ENCODE measurements at places on chromosomes 2 and 18.

GRCh38 chr2:205868773-205869333, 186.6 kb downstream of the NRP2 start:
- DNase-seq = peak; percentile 94

- peak; percentile 57 for DNase-seq
These were observed 23.6 kb downstream of the MALT1 start for GRCh38 chr18:58694720-58695468.

DNA sequence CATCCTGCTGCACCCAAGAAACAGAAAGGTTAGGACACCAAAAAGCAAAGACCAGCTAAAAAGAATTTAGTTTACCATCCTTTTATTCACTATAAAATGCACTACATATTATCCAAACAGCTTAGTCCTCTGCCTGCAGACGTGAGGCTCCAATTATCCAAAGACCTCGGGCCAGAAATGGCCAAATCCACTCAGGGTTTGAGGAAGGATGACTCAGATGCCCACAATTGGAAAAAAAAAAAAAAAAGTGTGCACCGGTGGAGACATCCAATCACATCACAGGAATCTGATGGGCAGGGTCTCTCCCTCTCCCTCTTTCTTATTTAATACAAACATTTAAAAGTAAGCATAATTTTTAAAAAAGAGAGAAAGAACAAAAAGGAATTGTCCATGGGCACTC, 65.7 kb downstream of the TRABD2A start:
- no peak for DNase-seq

DNA sequence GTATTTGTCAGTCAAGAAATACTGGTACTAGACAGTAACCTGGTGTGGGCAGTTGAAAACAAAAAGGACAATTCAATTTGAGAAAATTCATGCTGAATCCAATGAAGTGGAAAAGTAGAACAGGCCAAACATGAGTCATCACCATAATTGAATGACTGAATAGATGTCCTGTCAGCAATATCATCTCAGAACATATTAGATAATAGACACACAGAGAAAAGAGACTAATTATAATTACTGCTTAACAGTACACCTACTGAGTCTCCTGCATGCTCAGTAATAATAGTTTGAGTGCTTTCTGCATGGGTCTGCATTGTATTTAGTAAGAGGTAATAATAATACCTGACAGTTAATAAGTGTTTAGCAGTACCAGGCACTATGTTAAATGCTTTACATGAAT, 138.6 kb upstream of the ZC3H15 start:
- no peak for DNase-seq

- no peak for DNase-seq
These were observed 24.0 kb downstream of the CFAP210 start for GRCh38 chr2:169670215-169670651.

DNA sequence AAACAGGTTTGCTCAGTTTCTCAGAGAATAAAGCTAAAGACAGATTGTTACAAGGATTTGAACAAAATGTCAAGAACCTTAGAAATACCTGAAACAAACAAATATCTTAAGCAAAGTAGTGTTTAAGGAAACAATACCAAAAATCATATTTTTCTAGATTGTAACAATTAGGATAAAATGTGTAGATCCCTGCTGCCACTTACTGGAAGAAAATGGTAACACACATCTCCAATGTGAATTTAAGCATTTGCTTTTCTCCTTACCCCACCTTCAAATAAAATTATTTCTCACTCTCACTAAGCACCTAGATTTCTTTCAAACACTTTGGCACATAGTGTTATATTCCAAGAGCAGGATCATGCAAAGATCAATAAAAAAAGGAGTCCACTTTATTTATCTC, 34.9 kb downstream of the SUCLG1 start:
- DNase-seq = peak; percentile 8

- DNase-seq = no peak
These were observed 184.5 kb downstream of the INO80D start for GRCh38 chr2:205901491-205901890.

- no peak for DNase-seq
These were observed 14.3 kb downstream of the ARHGEF4 start for GRCh38 chr2:130850788-130851623.

GRCh38 chr2:168849610-168850009, 40.6 kb downstream of the SPC25 start:
- DNase-seq = peak; percentile 94

GRCh38 chr2:214716811-214717560, 92.5 kb downstream of the BARD1 start:
- DNase-seq = no peak

- DNase-seq = no peak
These were observed 86.6 kb downstream of the WDSUB1 start for GRCh38 chr2:159199761-159200465.

DNA sequence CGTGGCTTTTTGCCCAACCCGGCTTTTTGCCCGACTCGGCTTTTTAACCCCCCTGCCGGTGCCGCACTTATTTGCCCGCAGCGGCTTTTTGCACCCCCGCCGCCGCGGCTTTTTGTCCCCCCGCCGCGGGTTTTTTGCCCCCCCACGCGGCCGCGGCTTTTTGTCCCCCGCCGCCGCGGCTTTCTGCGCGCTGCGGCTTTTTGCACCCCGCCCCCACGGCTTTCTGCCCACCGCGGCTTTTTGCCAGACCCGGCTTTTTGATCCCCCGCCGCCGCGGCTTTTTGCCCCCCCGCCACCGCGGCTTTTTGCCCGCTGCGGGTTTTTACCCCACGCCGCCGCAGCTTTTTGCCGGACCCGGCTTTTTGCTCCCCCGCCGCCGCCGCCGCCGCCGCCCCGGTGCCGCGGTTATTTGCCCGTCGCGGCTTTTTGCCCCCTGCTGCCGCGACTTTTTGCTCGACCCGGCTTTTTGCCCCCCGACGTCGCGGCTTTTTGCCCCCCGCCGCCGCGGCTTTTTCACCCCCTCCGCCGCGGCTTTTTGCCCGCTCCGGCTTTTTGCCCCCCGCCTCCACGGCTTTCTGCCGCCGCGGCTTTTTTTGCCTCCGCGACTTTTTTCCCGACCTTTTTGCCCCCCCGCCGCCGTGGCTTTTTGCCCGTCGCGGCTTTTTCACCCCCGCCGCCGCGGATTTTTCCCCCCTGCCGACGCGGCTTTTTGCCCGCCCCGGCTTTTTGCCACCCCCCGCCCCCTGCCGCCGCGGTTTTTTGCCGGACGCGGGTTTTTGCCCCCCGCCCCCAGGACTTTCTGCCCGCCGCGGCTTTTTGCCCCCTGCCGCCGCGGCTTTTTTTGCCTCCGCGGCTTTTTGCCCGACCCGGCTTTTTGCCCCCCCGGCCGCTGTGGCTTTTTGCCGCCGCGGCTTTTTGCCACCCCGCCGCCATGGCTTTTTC, 2786.5 kb downstream of the RPIA start:
- DNase-seq = peak; percentile 69

- DNase-seq = no peak
These were observed 291.1 kb upstream of the CDH7 start for GRCh38 chr18:65459741-65460140.

GRCh38 chr2:103525756-103526155, 763.9 kb downstream of the TMEM182 start:
- DNase-seq = no peak

DNA sequence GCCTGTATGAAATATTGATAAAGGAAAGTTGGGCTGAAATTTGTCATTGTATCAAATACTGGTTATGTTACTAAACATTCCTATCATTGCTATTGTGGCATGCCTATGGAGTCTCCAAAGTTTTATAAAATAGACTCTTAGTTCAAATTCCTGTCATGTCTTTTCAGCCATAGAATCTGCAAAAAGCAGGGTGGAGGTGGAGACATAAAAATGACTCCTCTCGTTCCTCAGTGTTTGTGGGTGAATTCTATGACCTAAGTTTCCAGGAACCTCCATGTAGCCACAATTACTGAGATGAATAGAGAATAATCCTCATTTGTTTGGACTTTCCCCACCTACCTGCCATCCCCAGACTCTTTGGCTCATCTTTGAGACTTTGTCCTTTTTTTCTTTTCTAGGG, 326.3 kb upstream of the ETAA1 start:
- no peak for DNase-seq

DNA sequence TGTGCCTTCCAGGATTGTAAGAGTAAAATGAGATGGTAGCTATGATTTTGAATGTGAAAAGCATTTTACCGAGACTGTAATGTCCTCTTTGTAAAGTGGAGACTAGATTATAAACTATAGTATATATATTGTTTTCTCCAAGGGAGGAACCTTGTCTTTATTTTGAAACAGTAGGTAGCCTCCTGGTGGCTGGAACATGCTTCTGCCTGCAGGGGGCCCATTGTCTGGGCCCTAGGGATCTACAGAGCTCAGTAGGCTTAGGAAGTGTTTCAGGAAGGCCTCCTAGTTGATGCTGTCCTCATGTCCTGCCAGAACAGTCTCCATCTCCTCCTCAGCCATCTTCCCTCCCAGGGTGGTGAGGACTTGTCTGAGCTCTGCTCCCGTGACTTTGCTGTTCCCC, 3.0 kb downstream of the PIKFYVE start:
- DNase-seq = no peak

DNA sequence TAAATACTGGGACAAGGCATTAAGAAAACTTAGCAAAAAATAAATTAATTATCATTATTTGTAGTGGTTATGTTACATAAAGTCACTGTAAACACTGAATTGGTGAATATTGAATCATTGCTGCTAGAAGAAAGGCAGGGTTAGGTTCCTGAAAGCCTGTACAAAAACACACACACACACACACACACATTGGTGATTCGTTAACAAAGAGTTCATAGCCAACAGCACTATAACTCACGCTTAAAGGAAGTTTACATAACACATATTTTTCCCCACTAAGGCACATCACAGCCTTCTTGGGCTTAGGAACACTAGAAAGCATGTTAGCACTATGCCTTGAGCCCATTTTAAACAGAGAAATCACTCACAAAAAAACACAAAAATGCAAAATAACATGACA, 690.0 kb upstream of the PIK3C3 start:
- no peak for DNase-seq

DNA sequence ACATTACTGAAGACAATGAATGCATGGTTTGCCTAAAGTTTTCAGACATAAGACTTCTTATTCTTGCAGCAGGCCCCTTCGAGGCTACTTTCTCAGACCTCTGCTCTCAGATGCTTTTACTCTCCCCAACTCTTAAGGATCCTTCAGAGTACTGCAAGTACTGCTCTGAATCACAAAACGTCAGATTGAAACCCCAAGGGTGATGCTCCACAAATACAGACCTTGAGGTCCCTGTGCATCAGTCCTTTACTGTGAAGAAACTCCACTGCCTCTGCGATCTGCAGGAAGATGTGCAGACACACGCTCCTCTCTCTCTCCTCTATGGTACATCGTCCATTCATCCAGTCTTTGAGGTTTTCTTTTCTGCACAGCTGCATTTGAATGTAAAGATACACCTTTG, 52.8 kb downstream of the EIF2AK3 start:
- DNase-seq = no peak

DNA sequence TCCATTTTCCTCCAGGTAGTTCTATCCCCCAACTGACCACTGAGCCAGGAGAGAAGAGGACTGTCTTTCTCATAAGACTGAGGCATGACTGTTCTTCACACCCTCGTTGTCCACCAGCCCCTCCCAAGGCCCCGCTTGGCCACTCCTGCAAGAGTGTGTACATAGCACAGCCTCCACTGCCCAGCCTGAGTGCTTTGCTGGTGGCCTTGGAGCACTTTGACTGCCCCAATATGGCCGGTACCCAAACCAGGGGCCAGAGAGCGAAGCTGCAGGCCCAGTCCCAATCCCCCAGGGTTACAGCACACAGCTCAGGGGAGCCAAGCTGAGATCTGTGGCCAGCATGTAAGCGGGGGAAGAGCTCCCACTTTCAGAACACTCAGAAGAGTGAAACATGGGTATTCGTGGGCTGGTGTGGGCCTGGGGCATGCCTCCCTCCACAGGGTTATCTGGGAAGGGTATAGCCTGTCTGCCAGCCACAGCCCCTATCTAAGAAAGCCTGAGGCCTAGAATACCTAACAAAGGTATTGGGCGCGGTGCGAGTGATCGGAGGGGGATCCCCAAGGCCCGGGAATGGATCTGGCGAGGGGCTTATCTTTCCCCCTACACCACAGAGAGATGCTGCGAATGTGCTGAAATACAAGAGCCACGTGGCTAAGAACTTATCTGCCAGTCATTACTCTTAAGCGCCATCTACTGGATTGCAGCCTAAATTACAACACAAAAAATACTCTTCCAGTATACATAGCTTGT, 163.8 kb downstream of the WDPCP start:
- DNase-seq = peak; percentile 9

GRCh38 chr2:16071865-16072637, 131.7 kb downstream of the MYCN start:
- DNase-seq = no peak

- no peak for DNase-seq
These were observed 551.5 kb downstream of the RIT2 start for GRCh38 chr18:42563995-42564394.

GRCh38 chr2:174365571-174365970, 30.0 kb upstream of the SCRN3 start:
- DNase-seq = no peak

DNA sequence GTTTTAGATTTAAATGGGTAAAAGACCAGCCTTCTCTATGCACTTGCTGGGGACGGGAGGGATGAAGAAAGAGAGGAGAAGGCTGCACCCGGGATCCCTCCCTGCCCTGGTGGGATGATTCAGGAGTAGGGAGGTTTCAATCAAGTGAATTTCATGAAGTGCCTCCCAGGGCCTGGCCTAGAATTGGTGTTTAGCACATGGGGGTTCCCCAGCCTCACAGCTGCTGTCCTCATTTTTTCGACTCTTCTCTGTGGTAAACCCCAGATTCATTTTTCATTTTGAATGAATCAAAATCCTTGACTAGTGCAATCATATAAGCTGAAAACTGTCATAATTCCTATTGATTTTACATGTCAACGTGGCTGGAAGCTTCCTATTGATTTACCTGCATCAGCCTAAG, 81.1 kb downstream of the LPIN1 start:
- no peak for DNase-seq

DNA sequence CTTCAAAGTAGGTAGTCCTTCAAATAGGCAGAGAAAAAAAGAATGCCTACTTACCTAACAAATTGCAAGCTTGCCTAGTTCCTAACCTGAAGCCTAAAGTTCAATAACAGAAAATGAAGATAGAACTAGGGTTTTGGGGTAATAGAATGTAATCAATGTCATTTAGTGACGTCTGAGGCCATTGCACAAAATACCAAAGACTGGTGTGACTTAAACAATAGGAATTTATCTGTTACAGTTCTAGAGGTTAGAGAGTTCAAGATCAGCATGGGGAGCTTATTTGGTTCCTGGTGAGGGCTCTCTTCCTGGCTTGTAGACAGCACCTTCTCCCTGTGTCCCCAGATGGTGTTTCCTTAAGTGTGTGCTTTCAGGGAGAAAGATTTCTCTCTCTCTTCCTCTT, 4.7 kb upstream of the NPC1 start:
- DNase-seq = no peak

- peak; percentile 45 for DNase-seq
These were observed 369 bp downstream of the SMCHD1 start for GRCh38 chr18:2655954-2656236.

GRCh38 chr2:187438455-187438854, 9.6 kb downstream of the CALCRL start:
- no peak for DNase-seq

GRCh38 chr18:57352271-57352701, at the start of gene ST8SIA3:
ST8SIA3 (plus strand) TSS chr18:57352557; CDS start chr18:57352847, 290 bp downstream.
- DNase-seq = no peak
